ENCODE measurements at places on chromosomes 4 and X.

- peak; percentile 3 for DNase-seq
Observed at GRCh38 chrX:20947411-20947912, 426.8 kb upstream of the CNKSR2 start.

DNA sequence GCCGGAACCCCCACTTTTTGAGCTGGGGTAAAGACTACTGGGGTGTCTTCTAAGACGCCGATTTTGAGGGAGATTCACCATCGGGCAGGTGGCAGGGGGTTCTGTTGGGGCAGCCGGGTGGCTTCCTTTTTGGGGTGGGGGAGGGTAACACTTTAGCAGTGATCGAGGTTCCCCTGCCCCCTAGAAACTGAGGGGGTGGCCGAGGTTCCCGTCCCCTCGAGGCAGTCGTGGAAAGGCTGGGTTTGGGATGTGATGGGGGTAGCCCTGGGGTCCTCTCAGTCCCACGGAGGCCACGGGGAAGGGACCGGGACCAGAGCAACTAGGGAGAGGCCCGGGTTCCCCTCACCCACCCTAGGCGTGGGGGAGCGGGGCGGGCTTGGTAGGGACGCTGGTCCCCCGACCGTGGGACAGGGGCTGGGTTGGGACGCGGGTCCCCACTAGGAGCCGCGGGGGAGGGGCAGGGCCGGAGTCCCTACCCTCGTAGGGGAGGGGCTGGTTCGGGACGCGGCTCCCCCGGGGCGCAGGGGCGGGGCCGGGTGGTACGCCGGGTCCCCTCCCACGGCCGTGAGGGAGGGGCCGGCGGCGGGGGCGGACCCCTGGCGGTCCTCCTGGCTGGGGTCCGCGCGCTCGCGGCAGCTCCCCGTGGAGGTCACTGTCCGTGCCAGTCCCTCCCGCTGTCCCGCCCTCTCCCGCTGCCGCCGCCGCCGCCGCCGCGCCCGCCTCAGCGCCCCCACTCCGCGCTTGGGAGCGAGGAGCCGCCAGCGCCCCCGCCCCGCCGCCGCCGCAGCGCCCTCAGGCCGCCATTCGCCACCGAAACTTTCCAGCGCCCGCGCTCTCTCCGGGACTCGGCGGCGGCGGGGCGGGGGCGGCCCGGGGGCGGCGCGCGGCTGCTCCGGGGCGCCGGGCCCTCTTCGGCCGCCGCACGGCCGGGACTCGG is at the start of gene TBL1X:
TBL1X (plus strand) TSS at position 624 of the 937 bp plus-strand sequence. CDS start 188,529 bp downstream, outside the sequence.
- peak; percentile 32 for DNase-seq

GRCh38 chrX:137587151-137587550 is 21.2 kb downstream of the ZIC3 start:
- no peak for DNase-seq

GRCh38 chr4:47462799-47463234 is 685 bp downstream of the COMMD8 start:
- no peak for DNase-seq

GRCh38 chr4:16726368-16727050 is 171.9 kb downstream of the LDB2 start:
- no peak for DNase-seq

DNA sequence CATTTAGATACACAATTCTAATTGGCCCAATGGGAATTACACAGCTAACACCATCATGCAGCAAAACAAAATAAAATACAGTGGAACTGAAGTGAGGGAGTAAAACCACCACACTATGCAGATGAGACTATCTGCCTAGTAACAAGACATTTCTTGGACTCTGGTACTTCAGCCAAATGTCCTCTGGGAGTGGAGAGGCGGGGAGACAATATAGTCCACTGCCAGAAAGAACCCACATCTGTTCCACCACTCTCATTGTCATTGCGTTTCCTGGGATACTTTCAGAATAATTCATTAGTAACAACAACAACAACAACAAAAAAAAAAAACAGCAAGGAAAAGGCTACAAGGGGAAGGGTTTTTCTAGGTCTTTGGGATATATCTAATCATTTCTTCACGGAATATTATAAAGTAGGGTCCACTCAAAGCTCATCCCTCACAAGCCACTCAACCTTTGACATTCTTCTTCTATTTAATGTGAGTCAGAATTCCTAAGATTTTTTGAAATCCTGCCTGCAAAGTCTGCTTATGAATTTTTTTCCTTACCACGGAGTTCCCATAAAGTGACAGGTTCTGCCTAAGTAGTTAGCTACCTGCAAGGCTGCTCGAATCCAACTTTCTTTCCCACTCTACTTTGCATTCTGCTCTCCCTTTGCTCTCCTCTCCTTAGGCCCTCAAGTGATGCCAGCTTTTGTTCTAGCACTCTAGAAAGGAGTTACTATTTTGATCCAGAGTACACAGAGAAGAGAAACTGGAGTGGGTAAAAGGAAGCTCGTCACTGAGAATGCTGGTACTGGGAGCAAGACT is 254.6 kb downstream of the CHIC1 start:
- DNase-seq, result no peak

All from retina (tissue), 1 donor.